NCI-H1417 treated with DMSO at 0.1 percent for 48 hours (cell line): ENCODE measurements at places on chromosomes 3 and 15.

DNA sequence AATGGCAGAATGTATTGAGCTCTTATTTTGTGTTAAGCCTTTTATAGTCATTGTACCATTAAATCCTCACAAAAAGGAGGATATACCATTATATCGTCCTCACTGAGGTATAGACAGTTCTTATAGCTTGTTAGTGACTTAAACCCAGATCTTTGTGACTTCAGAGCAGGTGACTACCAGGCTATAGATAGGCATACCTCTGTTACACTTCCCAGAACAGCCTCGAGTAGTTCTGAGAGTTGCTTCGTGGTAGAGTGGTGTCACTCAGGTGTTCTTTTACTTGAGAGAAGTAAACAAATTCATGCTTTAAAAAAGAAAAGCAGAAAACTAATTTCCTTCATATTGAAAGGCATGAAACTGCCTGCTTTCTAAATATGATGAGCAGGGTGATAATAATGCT is 59.9 kb downstream of the SEC22A start:
- DNase-seq: no peak

DNA sequence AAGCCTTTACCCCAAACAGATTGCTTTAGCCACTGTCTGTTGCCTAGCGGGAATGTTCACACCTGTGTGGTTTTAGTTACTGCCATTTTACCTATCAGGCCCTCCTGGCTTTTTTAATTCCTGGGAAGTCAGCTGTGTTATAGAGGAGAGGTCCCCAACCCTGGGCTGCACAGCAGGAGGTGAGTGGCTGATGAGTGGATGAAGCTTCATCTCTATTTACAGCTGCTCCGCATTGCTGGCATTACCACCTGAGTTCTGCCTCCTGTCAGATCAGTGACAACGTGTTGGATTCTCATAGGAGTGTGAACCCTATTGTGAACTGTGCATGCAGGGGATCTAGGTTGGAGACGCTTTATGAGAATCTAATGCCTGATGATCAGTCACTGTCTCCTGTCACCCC is 127.0 kb downstream of the MBNL1 start:
- DNase-seq: no peak

DNA sequence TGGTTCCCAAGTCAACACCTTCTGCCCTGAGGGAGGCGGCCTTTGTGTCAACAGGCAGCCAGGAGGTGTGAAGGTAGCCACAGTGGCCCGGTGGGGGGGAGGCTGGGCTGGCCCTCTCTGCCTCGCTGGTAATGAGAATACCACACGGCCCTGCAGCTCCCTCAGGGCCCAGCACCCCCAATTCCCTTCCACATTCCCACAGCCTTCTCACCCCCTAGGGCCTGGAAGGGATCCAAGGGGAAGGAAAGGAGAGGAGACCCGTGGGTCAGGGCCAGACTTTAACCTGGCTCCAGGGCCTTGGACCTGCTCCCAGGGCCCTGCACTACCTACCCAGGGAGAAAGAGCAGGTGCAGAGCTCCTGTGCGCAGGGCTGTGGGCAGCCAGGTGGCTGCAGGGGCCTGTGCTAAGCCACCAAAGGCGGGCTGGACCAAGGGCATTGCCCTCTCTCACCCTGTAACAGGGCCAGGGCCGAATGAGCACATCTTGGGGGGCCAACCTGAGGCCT is 8.7 kb upstream of the MESP2 start:
- no peak for DNase-seq

DNA sequence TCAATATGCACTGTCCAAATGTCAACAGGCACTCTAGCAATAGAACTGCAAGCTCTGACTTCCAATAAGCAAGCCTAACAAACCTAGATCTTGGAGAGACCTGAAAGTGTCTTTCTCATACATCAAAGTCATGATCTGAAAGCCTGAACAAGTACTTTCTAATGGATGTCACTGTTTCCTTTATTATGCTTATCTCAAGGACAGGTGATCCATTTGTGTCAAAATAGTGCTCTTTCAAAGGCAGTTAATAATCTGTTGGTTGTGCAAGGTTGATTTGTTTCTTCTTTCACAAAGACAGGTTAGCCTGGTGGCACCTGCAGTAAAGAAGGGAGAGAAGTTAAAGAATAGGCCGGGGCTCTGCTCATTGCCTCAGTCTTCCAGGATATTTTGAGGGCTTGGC is 146.8 kb downstream of the EPHB1 start:
- no peak for DNase-seq

- no peak for DNase-seq
These were observed 1.2 kb downstream of the MB21D2 start for GRCh38 chr3:192916371-192917027.

DNA sequence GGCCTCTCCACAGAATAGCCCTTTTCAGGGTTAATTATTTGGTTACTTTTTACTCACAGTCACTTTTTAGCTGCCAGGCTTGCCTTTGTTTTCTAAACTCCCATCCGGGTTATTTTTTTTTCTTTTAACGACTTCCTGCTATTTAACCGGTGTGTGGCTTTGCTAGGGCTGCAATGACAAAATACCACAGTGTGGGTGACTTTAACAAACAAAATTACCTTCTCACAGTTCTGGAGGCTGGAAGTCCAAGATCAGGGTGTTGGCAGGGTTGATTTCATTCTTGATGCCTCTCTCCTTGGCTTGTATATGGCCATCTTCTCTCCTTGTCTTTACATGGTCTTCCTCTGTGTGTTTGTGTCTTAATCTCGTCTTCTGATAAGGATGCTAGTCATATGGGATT is 91.5 kb downstream of the IL1RAP start:
- no peak for DNase-seq

DNA sequence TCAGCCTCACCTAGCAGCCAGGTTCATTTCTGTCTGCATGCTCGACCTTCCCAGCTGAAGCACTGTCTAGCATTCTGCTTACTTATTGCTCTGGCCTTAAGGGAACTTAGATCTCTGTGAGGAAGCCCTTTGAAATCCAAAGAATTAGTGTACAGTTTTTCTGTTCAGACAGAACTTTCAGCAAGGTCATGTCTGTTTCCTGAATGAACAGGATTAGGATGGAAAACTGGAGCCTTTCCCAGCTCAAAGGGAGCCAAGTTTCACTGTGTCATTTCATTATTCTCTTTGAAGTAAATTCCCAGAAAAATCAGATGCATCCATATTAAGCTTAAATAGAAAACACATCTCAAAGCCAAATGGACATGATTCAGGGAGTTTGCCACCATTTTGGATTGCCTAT is 457.3 kb upstream of the KCNMB2 start:
- DNase-seq: no peak

- DNase-seq: no peak
These were observed 24.4 kb upstream of the ABHD10 start for GRCh38 chr3:111954228-111954990.

GRCh38 chr3:6771171-6771570 is 89.7 kb upstream of the GRM7 start:
- no peak for DNase-seq

DNA sequence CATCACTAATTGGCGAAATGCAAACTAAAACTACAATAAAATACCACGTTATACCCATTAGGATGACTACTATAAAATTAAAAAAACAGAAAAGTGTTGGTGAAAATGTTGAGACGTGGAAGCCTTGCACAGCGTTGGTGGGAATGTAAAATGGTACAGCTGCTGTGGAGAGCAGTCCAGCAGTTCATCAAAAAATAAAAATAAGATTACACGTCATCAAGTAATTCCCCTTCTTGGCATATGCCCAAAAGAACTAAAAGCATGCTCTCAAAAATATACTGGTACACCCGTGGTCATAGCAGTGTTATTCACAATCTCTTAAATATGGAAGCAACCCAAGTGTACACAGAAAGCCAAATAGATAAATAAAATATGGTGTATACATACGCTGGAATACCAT is 71.8 kb upstream of the NDN start:
- no peak for DNase-seq

DNA sequence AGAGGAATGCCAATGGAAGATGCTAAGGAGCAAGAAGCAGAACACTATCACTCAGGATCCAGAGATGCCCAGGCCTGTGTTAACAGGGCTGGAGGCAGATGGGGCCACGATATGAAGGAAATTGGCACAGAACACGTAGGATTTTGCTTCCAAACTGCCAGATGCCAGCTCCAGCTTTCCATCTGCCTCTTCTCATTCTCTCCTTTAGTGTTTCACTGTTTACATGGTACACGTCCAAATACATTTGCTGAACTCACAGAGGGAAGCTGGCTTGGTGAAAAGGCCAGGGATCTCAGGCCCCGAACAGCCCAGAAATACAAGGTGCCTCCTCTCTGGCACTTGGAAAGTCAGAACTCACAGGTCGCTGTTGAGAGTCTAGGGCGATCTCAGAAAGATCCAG is 187.0 kb downstream of the NTRK3 start:
- no peak for DNase-seq

GRCh38 chr15:48315041-48315440 is 16.2 kb upstream of the DUT start:
- DNase-seq: no peak

- DNase-seq: no peak
These were observed 220.5 kb upstream of the SLCO3A1 start for GRCh38 chr15:91632981-91633380.

GRCh38 chr3:141959589-141960554 is 83.4 kb downstream of the ATP1B3 start:
- DNase-seq: no peak

GRCh38 chr3:63095-63765 is 133.3 kb upstream of the CHL1 start:
- DNase-seq: no peak

DNA sequence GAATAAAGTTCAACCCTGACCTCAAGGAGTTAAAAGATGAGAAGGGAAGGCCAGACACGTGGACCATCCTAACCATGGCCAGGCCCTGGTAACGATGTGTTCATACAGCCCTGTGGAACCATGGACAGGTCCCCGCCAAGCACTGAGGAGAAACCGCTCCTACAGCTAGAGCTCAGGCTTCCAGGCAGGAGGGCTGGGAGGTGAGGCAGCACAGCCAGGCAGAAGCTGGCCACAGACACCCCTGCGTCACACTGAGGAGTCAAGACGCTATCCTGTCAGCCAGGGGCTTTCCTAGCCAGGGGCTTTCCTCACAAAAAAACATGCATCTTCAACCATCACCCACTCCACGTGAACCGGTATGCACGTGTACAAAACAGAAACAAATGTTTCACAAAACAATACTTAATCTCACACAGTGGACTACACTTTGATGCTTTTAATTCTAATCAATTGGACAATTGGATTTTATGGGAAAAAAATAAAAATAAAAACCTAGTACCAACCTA is 73.2 kb downstream of the TBC1D2B start:
- DNase-seq: no peak

- DNase-seq: no peak
These were observed 17.8 kb upstream of the THUMPD3 start for GRCh38 chr3:9345041-9345440.

- DNase-seq: no peak
These were observed 150.2 kb downstream of the CHST2 start for GRCh38 chr3:143269741-143270140.

DNA sequence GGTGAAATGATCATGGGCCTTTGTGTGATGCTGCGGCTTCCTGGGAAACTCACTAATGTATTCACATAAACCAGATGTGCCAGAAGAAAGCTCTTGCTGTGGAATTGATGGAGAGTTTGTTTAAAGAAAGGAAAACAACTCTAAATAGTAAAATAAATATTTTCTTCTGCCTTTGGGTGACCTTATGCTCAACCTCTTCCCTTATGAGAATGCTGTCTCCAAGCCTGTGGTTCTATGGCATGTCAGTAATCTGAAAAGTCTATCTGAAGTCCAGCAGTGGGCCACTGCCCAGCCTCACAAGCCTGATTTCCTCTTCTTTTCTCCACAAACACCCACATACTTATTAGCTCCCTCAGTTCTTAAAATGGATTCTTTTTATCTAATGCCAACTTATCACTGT is 49.9 kb upstream of the PHLDB2 start:
- DNase-seq: no peak

DNA sequence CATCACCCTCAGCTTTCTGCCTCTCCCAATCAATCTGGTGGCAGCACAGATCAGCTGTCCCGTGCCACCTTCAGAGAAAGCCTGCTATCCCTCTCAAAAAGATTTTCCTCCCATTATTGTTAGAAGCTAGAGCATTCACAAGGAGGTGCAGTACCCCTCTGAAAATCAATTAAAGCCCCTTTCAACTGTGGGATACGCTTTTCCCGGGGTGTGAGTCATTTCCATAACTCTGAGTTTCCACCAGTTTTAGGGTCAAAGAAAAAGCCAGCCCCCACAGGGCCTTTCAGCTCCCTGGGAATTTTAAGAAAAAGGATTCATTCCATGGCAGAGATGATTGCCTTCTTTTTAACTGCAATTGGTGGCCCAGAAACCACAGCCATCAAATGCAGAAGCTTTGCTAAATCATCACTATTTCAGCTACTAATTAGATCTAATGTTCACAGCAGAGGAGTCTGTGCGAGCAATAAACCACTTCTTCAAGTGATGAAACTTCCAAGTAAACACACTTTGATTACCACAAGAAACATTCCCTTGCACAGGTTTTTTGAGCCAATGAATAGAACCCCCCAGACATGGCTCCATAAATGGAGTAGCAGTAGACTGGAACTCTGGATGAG is 270.0 kb upstream of the TPRG1 start:
- no peak for DNase-seq

DNA sequence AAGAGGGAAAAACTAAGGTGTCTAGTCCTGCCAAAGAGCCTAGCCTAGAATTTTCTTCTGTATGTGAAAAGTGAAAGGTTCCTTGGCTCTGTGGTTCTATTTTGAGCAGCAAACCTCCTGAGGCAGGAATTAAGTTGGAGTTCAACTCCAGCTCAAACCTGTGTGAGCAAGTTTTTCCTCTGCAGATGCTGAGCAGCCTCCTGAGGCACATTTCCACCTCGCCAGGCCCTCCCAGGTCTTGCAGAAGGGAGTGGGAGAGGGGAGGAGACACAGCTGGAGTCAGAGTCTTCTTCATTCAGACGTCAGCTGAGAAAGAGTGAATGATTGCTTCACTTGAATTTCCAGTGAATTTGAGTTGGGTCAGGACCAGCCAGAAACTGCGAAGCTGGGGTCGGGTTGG is 69.5 kb upstream of the ETV5 start:
- no peak for DNase-seq

DNA sequence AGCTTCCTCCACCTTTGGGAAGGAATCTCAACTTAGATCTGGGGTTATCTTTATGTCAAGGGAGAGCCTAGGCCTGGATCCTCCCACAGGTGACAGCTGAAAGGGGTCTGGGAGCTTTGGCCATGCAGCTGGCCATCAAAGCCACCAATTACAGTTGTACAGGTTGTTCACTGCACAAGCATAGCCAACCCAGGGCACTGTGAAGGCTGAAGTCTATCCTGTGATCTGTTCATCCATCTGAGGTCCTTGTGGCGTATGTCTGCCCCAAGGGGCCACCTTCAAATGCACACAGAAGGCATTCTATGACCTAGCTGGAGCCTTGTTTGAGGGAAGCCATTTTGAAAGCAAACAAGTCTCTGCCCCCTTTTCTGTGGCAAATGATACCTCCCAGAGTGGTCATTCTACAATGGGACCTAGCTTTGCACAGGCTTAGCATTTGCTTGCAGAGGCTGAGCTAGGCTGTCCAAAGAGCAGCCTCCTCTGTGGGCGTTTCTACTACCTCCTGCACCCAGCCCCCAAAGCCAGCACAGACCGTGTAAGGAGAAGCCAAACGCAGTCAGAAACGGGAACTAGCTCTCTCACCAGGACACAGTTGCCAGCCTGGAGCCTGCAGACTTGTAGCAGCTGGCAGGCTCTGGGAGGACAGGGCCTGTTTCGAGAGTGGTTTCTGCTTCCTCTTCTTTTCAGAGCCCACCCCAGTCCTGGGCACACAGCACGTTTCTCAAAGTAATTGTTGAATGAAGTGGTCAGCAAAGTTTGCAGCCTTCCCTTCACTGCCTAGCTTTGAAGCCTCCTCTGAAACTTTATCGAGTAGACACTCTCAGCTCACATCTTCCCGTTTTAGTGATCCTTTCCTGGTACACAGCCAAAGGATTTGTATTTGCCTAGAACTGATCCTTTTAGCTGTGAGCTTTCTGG is 157.3 kb upstream of the SMAD3 start:
- DNase-seq: no peak
